PC-9 (cell line): ENCODE measurements at places on chromosomes 1 and 21. TPM values are rescaled to one million over a fixed set of nuclear protein-coding genes. Genes with fewer than 3 reads are reported as not detected.

- no peaks in the 10 kb centered on the region for H3K36me3 ChIP-seq
- H3K27ac ChIP-seq, result no peak overlapping the region
- H3K4me1 ChIP-seq, result peaks cover 5% of the 10 kb centered on the region
- no peak overlapping the region for H3K4me3 ChIP-seq
- DNase-seq, result no peak
These were observed 1.7 kb downstream of the SEMA6C start for GRCh38 chr1:151144474-151145303.

Gene LHX8
- total RNA-seq, result not detected in 2 replicates

DNA sequence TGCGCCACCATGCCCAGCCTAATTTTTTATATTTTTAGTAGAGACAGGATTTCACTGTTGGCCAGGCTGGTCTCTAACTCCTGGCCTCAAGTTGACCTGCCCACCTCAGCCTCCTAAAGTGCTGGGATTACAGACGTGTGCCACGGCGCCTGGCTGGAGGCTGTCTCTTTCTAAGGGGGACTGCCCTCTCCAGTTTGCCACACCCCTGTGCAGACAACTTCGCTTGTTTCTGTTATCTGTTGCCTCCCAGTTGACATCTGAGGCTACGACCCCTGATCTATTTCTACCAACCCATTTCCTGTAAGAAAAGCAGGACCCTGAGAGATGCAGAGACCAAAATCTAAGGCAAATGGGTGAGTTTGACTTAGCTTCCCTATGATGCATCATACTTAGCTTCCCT lies 24.0 kb upstream of the VASH2 start:
- H3K4me3 ChIP-seq, result no peak overlapping the region
- DNase-seq, result no peak
- H3K36me3 ChIP-seq, result no peaks in the 10 kb centered on the region
- H3K27ac ChIP-seq, result no peak overlapping the region
- peaks cover 6% of the 10 kb centered on the region; the same call in 1 of the 2 replicates for H3K27me3 ChIP-seq

Gene SPATA45
- total RNA-seq, result not detected in 2 replicates

- no peak overlapping the region for H3K4me3 ChIP-seq
- H3K36me3 ChIP-seq, result no peaks in the 10 kb centered on the region
- no peaks in the 10 kb centered on the region for H3K27me3 ChIP-seq
- no peak overlapping the region for H3K27ac ChIP-seq
- H3K4me1 ChIP-seq, result no peaks in the 10 kb centered on the region
These were observed 129.8 kb downstream of the CNIH3 start for GRCh38 chr1:224745924-224746323.

DNA sequence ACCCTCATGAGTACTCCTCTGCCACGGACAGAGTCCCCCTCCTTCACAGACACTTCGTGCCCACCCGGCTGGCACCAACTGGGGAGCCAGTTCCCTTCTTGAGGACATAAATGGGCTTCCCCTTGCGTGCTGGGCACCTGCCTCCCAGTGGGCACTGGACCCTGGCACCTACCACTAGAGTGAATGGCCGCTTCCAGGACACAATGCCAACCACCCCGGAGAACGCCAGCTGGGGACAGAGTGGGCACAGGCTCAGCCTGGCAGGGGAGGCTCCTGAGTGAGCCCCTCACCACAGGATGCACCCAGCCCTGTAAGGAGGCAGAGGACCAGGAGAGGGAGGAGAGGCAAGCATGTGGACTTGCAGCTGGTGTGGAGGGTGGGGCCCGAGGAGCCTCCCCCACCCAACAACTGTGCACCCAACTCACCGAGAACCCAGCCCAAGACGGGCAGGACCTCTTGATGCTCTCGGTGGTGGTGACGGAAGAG lies 1.0 kb downstream of the ENTREP3 start:
- no peak for DNase-seq
- H3K27ac ChIP-seq, result no peak overlapping the region
- H3K36me3 ChIP-seq, result 0 out of 2 replicates have a peak, but pooled peaks cover 5% of the 10 kb centered on the region
- H3K4me3 ChIP-seq, result peak overlapping the region; percentile 81
- H3K27me3 ChIP-seq, result no peaks in the 10 kb centered on the region

Gene PRR9
- not detected in 2 replicates for total RNA-seq

GRCh38 chr1:236113324-236114032 lies 28.9 kb upstream of the GPR137B start:
- no peaks in the 10 kb centered on the region for H3K36me3 ChIP-seq
- no peaks in the 10 kb centered on the region for H3K27me3 ChIP-seq
- no peak overlapping the region for H3K4me3 ChIP-seq
- no peak overlapping the region for H3K27ac ChIP-seq

Gene FNDC10
- total RNA-seq, result 5.4 and 7.8 TPM in 2 replicates

GRCh38 chr21:38330666-38331065 lies 73.9 kb downstream of the KCNJ15 start:
- no peaks in the 10 kb centered on the region for H3K27me3 ChIP-seq
- H3K4me1 ChIP-seq, result no peaks in the 10 kb centered on the region
- no peak overlapping the region for H3K4me3 ChIP-seq
- H3K27ac ChIP-seq, result no peak overlapping the region

- H3K4me3 ChIP-seq, result no peak overlapping the region
- peaks cover 21% of the 10 kb centered on the region for H3K4me1 ChIP-seq
- no peak for DNase-seq
- H3K27me3 ChIP-seq, result no peaks in the 10 kb centered on the region
- no peaks in the 10 kb centered on the region for H3K36me3 ChIP-seq
These were observed 51.5 kb downstream of the PRDM2 start for GRCh38 chr1:13751458-13751871.

GRCh38 chr21:15486460-15487195 lies 243.2 kb upstream of the USP25 start:
- H3K4me1 ChIP-seq, result peaks cover 6% of the 10 kb centered on the region; the same call in 1 of the 2 replicates
- H3K27me3 ChIP-seq, result no peaks in the 10 kb centered on the region
- H3K36me3 ChIP-seq, result no peaks in the 10 kb centered on the region
- H3K4me3 ChIP-seq, result no peak overlapping the region
- no peak overlapping the region for H3K27ac ChIP-seq

GRCh38 chr1:103457886-103458455 lies 67.5 kb upstream of the RNPC3 start:
- no peak overlapping the region for H3K27ac ChIP-seq
- DNase-seq, result no peak
- H3K36me3 ChIP-seq, result no peaks in the 10 kb centered on the region
- H3K27me3 ChIP-seq, result no peaks in the 10 kb centered on the region
- H3K4me3 ChIP-seq, result no peak overlapping the region

GRCh38 chr1:234538930-234539649 lies 60.1 kb upstream of the TARBP1 start:
- H3K27ac ChIP-seq, result no peak overlapping the region
- no peak for DNase-seq
- no peak overlapping the region for H3K4me3 ChIP-seq
- no peaks in the 10 kb centered on the region for H3K27me3 ChIP-seq

GRCh38 chr1:94590203-94591137 lies 48.9 kb upstream of the F3 start:
- H3K27me3 ChIP-seq, result no peaks in the 10 kb centered on the region
- no peak overlapping the region for H3K27ac ChIP-seq
- DNase-seq, result peak; percentile 27

- no peaks in the 10 kb centered on the region for H3K36me3 ChIP-seq
- no peak overlapping the region for H3K4me3 ChIP-seq
- H3K27ac ChIP-seq, result no peak overlapping the region
- peaks cover 58% of the 10 kb centered on the region for H3K27me3 ChIP-seq
- H3K4me1 ChIP-seq, result no peaks in the 10 kb centered on the region
- no peak for DNase-seq
These were observed 61.2 kb upstream of the ETV3 start for GRCh38 chr1:157199421-157199755.

Gene DDX59
- 32.9 and 35.9 TPM in 2 replicates for total RNA-seq

DNA sequence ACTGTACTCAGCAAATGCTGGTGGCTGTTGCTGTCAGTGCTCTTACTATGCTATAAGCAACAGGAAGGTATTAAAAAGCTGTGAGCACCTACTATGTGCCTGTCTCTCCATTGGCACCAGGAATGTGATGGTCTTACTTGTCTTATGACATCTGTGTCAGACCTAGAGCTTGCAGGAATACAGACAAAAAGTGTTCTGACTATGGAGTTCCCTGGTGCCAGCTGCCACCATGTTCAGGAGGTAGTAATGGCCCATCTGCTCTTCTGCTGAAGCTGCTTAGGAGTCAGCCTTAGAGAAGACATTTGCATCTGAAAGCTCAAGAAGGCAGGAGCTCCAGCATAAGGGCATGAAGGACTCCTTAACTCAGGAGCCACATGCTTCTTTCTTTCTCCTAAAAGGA lies 52.3 kb downstream of the MAB21L3 start:
- no peaks in the 10 kb centered on the region for H3K36me3 ChIP-seq
- DNase-seq, result no peak
- H3K27me3 ChIP-seq, result no peaks in the 10 kb centered on the region
- H3K27ac ChIP-seq, result no peak overlapping the region
- H3K4me1 ChIP-seq, result peaks cover 6% of the 10 kb centered on the region
- H3K4me3 ChIP-seq, result no peak overlapping the region

DNA sequence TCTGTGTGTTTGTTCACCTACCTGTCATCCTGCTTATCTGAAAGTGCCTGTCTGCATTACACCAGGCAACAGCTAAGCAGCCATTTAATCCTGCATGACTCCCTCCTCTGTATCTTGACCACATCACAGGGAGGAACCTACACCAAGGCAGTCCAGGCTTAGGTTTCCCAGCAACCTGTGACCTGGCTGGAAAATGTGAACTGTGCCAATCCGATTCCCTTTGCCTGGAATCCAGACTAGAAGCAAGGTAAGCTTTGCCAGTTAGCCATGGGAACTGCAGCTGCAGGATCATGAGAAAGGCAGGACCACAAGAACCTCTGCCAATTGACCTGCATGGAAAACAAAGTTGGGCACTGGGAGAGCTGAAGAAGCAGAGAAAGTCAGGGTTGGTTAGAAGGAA lies 6.3 kb upstream of the ATP1B1 start:
- no peak overlapping the region for H3K4me3 ChIP-seq
- no peaks in the 10 kb centered on the region for H3K36me3 ChIP-seq
- H3K27me3 ChIP-seq, result no peaks in the 10 kb centered on the region

Gene RAB3B
- total RNA-seq, result 2.4 and 2.6 TPM in 2 replicates

DNA sequence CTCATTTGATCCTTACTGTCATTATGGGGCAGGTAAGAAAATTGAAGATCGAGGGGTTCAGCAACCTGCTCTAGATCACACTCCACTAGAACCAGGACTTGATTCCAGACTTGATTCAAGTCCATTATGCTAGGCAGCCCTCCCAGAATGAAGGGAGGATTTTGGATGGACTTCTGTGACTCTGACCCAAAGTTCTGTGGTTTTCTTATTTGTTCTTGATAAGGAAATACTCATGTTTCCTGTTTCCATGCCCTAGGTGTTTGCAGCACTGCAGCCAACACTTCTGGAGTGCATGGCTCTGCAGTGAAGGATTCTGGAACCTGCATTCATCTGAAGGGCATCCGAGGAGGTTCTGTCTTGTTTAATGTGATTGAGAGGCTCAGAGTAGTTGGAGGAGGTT lies 140.0 kb downstream of the FCRL5 start:
- H3K4me1 ChIP-seq, result no peaks in the 10 kb centered on the region
- no peak for DNase-seq
- H3K36me3 ChIP-seq, result no peaks in the 10 kb centered on the region
- no peak overlapping the region for H3K4me3 ChIP-seq
- H3K27me3 ChIP-seq, result no peaks in the 10 kb centered on the region

DNA sequence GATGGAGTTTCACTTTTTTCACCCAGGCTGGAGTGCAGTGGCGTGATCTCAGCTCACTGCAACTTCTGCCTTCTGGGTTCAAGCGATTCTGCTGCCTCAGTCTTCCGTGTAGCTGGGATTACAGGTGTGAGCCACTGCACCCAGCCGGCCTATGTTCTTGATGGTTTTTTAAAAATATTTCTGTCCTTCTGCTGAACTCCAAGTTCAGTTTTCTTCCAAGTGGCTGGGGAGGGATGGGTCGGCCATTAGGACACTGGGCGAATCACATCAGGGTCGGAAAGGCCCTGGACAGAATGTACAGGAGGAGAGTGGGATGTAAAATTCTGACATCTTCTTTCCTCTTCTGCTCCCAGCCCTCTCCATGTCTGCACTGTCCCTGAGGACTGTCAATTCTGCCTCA lies 289.6 kb downstream of the PTPRU start:
- no peak for DNase-seq
- H3K27ac ChIP-seq, result no peak overlapping the region
- no peaks in the 10 kb centered on the region for H3K27me3 ChIP-seq
- H3K36me3 ChIP-seq, result no peaks in the 10 kb centered on the region
- H3K4me1 ChIP-seq, result no peaks in the 10 kb centered on the region

DNA sequence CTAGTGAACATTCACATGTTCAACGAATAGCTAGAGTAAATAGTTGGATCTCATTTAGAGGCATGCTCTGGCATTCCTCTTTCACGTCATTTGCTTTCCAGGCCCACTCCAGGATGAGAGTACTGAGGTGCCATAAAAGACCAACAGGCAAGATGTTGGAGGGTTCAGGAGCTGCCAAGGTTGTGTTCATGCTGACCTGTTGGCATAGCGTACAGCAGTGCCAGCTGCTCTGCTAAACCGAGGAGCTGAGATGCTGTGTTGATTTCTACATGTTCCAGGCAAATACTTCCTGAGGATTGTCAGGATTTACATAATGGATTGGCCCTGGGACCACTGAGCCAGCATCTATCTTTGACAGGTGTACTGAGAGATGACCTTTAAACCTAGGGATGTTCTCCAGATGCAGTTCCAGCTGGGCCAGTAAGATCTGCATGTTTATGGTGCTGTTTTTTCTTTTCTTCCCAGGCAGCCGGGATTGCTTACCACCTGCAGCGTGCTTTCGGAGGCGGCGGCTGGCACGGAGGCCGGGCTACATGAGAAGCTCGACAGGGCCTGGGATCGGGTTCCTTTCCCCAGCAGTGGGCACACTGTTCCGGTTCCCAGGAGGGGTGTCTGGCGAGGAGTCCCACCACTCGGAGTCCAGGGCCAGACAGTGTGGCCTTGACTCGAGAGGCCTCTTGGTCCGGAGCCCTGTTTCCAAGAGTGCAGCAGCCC lies 66.9 kb downstream of the DISC1 start:
- DNase-seq, result no peak
- H3K36me3 ChIP-seq, result no peaks in the 10 kb centered on the region

DNA sequence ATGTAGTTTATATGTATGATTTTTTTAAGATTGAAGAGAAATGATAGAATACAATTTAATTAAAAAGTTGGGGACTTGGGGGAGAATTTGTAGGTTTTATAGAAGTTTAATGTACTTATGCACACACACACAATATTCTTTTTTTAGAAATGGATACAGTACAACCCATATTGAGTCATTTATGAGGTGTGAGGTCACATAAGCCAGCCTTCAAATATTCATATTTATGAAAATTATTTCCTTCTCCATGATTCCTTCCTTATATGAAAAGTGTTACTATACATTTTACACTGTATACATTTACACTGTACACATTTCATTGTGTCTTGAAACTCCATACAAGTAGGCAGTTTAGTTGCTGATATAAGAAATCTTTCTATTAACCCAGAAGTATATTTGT lies 96.2 kb upstream of the CHODL start:
- H3K27me3 ChIP-seq, result no peaks in the 10 kb centered on the region
- H3K36me3 ChIP-seq, result no peaks in the 10 kb centered on the region
- H3K4me3 ChIP-seq, result no peak overlapping the region
- no peak for DNase-seq
- no peak overlapping the region for H3K27ac ChIP-seq

Gene LAMB3
- total RNA-seq, result 90.0 and 142 TPM in 2 replicates

Gene NMNAT2
- total RNA-seq, result 22.5 and 29.2 TPM in 2 replicates

- no peaks in the 10 kb centered on the region for H3K27me3 ChIP-seq
- no peak overlapping the region for H3K4me3 ChIP-seq
- no peaks in the 10 kb centered on the region for H3K4me1 ChIP-seq
- DNase-seq, result no peak
These were observed 15.6 kb downstream of the ADARB1 start for GRCh38 chr21:45089964-45090363.

GRCh38 chr1:36805979-36806640 lies 228.2 kb downstream of the GRIK3 start:
- peaks cover 48% of the 10 kb centered on the region for H3K27me3 ChIP-seq
- DNase-seq, result no peak
- no peak overlapping the region for H3K4me3 ChIP-seq
- H3K36me3 ChIP-seq, result no peaks in the 10 kb centered on the region

GRCh38 chr1:226371027-226371694 lies 36.7 kb downstream of the PARP1 start:
- no peaks in the 10 kb centered on the region for H3K4me1 ChIP-seq
- H3K27ac ChIP-seq, result no peak overlapping the region
- H3K36me3 ChIP-seq, result 0 out of 2 replicates have a peak, but pooled peaks cover 2% of the 10 kb centered on the region
- H3K27me3 ChIP-seq, result no peaks in the 10 kb centered on the region
- no peak for DNase-seq
